ENCODE measurements at places on chromosomes 4 and X.

DNA sequence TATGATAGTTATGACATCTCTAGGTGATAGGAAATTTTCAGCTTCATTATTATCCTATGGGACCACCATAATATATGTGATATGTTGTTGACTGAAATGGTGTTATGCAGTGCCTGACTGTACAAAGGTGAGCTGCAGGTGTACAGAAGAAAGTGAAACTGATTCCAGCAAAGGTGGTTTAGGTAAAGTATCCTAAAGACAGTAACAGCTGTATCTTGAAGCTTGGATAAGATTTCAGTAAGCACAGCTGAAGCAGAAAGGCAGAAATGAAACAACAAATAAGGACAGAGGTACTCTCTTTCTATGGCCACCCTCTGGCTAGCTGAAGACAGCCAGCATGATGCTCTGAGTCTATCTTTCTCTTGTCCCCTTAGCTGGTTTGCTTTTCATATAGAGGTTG, 30.0 kb upstream of the PGK1 start:
- DNase-seq, result no peak

- DNase-seq, result peak; percentile 88
Observed at GRCh38 chr4:55549888-55550287, 3.2 kb upstream of the CLOCK start.

DNA sequence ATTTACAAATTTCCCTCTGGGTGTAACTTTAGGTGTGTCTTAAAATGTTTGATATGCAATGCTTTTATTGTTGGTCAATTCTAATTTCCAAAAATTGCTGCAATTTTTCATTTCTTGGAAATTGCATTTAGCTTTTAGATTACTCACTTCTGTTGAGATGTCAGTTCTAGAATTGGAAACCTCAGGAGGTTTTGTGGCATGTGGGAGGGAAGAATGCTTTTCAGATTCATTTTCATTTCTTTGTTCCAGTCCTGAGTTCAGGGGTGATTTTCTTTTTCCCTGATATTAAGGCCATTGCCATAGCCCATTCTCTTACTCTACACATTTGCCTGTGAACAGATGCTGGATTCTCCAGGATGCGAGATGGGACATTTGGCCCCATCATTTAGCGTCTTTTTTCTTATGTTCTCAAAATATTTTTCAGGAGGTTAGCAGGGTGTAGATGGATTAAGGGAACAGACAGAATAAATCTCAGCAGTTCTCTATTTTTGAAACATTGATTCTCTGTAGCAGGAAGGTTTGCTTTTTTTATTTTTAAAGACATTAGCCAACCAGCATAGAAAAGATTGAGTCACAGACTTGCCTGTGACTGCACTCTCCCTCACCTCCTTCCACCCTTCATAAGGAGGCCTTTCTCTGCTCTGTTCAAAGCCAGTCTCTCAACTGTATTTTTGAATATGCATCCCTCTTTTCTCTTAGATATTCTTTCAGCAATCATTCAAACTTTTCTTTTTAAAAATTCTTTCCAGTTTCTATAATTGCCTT, 238.4 kb upstream of the ANXA3 start:
- no peak for DNase-seq

- peak; percentile 27 for DNase-seq
Observed at GRCh38 chr4:163331629-163332376, 593 bp downstream of the NPY1R start.

GRCh38 chr4:110106931-110107296, 91.5 kb downstream of the ELOVL6 start:
- DNase-seq, result peak; percentile 51

GRCh38 chr4:76963131-76963750, 13.7 kb downstream of the SEPTIN11 start:
- DNase-seq, result no peak

- DNase-seq, result no peak
Observed at GRCh38 chr4:154137320-154137905, 348.5 kb upstream of the SFRP2 start.

DNA sequence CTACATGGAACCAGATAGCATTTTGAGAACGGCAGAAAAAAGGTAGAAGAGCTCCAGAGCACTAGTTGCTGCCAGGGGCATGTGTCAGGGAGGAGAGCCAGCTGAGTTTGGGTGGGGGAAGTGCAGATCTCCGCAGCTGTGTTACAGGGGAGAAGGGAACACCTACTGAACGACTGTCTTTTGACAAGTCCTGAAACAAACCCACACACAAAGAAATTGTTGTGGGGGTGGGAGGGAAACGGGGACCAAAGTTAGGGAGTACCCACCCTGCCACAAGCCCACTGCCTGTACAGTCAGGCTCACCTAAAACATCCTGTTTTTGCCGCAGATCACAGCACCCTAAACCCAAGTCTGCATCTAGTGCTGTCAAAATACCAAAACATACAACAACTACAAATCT, 55.5 kb downstream of the LEF1 start:
- no peak for DNase-seq

DNA sequence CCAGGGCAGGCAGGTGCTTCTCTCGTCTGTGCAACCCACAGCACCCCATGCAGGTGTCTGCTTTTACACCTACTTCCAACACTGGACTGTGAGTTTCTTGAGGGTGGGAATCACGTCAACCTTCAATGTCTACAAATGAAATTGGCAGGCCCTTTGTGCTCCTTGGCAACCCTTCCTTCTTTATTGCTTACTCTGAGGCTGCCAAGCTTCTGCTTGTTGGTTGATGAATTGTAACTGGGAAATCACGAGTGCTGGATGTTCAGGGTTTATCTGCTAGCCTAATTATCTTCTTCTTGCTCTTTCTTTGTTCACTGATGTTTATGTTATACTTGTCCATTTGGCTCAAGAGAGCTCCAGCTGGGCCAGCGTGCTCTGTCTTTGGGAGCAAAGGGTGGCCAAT, 2.5 kb upstream of the DGAT2L6 start:
- peak; percentile 3 for DNase-seq

GRCh38 chr4:2672700-2673099, 83.4 kb downstream of the TNIP2 start:
- DNase-seq, result no peak

DNA sequence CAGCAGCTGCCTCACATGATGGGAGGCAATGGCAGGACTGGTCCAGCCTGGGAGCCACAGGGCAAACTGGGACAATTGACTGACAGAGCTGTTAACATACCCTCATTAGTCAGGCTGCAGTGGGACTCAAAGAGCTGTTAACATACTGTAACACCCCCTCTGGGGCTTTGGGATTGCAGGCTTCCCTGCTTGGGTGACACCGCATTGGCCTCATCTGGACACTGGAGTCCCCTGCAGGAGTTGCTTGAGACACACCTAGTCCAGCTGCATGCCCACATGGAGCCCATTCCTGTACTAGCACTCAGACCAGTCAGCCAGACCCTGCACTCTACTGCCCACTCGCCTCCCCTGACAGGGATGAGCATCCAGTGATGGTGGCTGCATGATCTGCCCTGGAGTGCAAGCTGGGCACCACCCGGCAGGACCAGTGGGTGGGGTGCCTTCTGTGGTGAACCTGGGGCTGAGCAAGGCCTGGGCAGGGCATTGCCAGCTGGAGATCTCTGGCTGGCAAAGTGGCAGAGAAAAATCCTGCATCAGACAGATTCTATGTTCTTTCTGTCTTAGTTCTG, 138.8 kb downstream of the DTHD1 start:
- DNase-seq, result no peak

- no peak for DNase-seq
Observed at GRCh38 chrX:71225676-71226075, 2.7 kb downstream of the GJB1 start.

GRCh38 chr4:118348886-118349285, 3.9 kb downstream of the PRSS12 start:
- DNase-seq, result no peak

DNA sequence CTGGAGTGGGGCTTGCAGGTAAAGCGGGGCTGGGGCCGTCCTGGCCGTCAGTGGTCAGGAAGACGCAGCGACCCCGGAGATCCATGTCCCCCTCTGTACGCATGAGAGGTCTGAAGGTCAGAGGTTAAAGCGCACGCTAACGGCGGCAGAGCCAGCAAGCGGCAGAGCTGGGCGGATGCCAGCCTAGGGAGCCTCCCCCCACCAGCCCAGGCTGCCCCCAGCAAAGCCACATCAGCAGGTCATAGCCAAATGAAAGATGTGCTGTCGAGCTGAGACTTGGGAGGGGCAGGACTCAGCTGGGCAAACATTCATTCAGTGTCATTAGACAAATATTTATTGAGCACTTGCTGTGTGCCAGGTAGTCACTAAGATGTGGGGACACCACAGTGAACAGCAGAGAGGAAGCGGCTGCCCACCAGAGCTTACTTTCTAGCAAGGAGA, 593 bp upstream of the JAKMIP1 start:
- no peak for DNase-seq

- no peak for DNase-seq
Observed at GRCh38 chr4:152575533-152575932, 39.6 kb upstream of the FBXW7 start.

GRCh38 chr4:133802359-133803140, 399.0 kb downstream of the PABPC4L start:
- no peak for DNase-seq

DNA sequence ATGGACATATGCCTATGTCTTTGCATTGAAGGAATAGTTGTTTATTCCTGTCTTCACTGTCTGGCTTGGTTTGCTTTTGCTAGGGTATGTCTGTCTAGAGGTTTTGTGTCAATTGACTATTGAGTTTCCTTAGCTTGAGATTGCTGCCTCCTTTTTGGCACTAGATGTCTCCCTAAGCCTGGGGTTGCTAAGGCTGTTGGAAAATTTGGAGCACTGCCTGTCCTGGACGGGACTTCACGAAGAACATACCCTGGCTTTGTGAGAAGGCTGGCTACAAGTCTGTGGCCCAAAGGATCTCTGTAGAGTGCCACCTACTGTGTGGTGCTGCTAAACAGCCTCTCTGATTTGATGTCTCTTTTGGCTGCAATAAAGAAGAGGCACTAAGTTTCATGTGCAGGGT, 183.8 kb upstream of the NUDT10 start:
- no peak for DNase-seq

DNA sequence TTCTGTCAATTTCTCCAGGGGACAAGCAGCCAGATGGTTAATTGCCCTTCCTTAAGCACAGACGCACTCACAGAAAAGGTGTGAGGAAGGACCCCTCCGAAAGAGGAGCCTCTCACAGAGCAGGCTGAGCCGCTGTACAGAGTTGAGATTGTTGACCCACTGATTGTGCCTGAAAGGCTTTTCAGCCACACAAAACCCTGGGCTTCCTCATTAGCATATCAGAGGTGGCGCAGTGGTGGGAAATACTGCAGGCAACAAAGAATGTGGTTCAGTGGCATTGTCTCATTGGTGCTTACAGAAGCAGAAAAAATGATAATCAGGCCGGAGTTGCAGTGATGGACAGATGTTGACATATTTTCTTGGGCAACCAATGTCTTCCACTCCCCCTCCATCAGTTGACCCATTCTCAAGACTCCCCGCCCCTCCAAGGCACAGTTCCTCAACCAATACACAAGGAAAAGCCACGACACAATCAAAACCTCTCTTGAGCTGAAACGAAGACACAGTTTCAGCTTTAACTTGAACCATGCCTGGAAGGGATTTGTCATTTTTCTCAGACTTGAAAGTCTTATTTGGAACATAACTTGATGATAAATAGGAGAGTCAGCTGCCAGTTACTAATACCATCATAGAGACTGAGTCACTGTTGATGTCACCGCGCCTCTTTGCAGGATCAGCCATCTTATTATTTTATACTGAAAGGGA, 53.1 kb downstream of the ATXN3L start:
- DNase-seq, result peak; percentile 11

GRCh38 chr4:93480452-93480851, 348.1 kb upstream of the ATOH1 start:
- peak; percentile 6 for DNase-seq

DNA sequence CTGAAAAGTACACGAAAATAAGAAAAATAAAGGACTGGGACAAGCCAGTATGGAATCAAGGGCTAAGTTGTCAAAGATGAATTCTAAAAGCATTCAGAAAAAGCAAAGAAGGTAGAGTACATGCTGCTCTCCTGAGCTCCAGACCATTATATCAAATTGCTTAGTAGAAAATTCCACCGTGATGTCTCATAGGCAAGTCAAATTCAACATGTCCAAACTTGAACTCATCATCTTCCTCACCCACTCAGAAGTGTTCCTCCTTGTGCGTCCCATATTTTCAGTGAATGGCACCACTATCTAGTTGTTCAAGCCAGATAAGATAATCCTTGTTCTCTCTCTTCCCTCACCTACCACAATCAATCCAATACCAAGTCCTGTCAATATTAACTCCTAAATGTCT, 37.5 kb upstream of the IL13RA2 start:
- DNase-seq, result no peak

DNA sequence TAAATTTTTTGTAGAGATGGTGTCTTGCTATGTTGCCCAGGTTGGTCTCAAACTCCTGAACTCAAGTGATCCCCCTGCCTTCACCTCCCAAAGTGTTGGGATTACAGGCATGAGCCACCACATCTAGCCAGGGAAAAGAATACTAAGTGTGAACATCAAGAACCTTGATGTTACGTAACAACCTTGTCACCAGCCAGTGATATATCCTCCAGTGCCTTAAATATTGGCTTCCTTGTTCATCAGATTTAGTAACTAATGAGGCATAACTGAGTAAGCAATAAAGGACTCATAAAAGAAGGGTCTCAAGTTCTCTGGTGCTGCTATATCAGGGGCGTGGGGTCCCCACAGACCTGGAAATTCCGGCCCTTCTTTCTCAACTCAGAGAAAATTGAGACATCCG, 60.5 kb upstream of the ENPEP start:
- DNase-seq, result no peak

- DNase-seq, result no peak
Observed at GRCh38 chrX:6777238-6778002, 242.5 kb upstream of the VCX3A start.

GRCh38 chr4:16160457-16160856, 65.8 kb downstream of the TAPT1 start:
- no peak for DNase-seq

GRCh38 chr4:133102043-133102442, 47.1 kb upstream of the PCDH10 start:
- DNase-seq, result no peak

GRCh38 chr4:77711469-77711868, 105.8 kb downstream of the CXCL13 start:
- DNase-seq, result no peak

GRCh38 chrX:121011254-121011653, 25.7 kb upstream of the CT47A1 start:
- no peak for DNase-seq

- no peak for DNase-seq
Observed at GRCh38 chr4:175946472-175947116, 119.0 kb upstream of the WDR17 start.

DNA sequence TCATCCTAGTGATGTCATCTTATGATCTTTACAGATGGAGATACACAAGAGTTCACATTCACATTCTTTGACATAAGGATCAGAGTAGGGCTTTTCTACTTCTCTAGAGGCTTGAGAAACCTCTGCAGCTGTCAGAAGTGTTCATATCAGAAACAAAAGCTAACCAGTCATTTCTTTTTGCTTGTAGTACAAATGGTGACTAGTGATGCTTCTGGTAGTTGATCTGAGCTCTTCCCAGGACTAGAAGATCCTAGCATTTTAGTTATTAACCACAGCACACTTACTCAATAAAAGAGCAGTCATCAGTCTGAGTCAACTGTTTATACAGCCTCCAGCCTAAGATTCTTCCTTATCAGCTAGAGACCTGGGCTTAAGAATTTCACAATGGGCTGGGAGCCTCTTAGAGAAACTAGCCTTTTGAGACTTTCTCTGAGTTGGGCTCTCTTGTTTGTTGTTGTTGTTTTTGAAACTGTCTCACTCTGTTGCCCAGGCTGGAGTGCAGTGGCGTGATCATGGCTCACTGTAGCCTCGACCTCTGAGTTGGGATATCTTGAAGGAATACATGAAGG, 84.1 kb downstream of the TMEM164 start:
- peak; percentile 90 for DNase-seq

- peak; percentile 82 for DNase-seq
Observed at GRCh38 chr4:173301518-173302201, 32.5 kb downstream of the HMGB2 start.
